Femur (tissue), 1 donor: ENCODE measurements at places on chromosomes 5 and 9.

DNA sequence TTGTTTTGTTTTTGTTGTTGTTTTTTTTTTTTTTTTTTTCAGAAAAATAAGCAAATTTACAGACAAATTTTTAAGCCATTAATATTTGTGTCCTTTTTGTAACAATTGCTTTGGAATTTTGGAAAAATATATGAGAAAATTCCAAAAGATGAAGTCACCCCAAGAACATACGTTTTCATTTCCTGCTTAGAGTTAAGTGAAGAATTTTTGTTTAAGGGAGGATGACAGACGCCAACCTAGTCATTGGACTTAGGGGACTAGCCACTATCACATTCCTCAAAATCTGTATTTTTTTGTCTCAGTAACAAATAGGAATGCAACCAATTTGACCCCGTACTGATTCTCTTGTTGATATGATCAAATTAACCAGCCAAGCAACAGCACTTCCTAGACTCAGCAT lies 433.9 kb upstream of the SLC30A5 start:
- no peak for DNase-seq

DNA sequence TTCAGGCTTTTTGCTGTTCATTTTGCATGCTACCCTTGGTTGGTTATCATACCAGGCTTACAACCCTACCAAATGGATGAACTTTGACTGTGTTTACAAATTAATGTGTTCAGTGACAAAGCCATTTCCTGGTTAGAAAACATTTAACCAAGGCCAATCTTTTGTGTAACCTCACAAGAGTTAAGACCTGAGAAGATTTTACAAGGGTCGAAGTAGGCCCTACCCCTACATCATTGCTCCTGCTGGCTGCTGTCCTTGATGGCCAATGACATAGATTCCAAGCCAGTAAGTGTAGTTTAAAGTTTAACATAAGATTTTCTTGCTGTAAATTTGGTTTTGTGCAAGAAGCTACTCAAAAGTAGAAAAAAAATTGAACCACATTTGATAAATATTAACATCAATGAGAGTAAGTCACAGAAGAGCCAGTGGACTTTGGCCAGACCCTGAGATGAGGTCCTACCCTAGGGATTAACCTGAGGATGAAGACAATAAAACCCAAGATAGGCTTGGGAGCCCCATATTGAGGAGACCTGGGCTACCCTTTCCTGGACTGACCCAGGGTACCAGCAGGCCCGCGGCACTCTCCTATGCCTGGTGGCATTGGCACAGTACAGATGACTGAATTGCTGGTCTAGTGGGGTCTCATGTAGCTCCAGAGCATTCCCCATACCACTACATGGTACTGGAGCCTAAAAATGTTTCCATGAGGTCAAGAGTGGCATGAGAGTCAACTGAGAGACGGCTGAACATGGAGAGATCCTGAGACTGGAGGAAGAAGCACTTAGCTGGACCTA lies 8.3 kb downstream of the C1QTNF3 start:
- no peak for DNase-seq

DNA sequence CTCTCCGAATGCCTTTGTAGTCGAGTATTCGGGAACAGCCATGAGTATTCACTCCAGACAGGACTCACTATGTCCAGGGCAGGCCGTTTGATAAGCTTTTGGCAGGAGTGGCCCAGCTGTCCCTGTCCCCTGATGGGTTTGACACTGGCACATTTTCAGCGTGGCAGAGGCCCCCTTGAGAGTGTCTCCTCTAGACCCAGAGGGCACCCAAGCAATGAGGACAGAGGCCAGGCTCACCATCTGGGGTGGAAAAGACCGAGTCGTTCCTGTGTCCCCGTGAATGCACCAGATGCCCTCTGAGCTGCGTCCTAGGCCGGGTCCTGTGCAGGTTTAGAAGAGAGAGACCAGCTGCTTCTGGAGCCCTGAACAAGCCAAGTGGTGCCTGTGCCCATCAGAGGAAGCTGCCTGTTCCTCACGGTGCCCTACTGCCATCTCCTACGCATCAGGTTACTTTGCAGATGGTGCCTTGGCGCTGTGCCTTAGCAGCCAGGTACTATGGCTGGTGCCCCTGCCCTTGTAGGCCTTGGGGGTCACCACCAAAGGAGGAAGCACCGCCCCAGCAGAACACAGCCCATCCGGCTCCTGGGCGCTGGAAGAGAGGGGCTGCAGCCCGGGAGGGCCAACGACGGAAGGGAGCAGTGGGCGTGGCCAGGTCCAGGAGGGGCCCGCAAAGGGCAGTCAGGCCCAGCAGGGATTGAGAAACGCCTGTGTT lies 42.4 kb downstream of the LRSAM1 start:
- DNase-seq = no peak

GRCh38 chr5:170533383-170533782 lies 29.6 kb downstream of the KCNIP1 start:
- no peak for DNase-seq

GRCh38 chr5:17761326-17761725 lies 127.1 kb downstream of the TAF11L14 start:
- DNase-seq = no peak

DNA sequence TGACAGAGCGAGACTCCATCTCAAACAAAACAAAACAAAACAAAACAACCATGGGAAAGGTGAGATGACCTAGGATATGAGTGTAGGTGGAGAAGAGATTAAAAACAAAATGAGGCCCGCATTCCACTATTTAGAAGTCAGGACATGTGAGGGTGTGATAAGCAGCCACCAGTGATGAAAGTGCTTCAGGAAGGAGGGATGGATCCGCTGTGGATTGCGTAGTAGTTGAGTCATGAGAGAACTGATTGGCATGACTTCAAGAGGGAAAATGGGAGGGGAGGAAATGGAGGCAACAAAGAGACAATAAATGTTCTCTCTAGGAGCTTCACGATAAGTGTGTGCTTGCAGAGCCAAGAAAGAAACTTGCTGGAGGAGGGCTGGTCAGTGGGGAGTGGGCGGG lies 367.6 kb downstream of the ARL15 start:
- peak; percentile 46 for DNase-seq

DNA sequence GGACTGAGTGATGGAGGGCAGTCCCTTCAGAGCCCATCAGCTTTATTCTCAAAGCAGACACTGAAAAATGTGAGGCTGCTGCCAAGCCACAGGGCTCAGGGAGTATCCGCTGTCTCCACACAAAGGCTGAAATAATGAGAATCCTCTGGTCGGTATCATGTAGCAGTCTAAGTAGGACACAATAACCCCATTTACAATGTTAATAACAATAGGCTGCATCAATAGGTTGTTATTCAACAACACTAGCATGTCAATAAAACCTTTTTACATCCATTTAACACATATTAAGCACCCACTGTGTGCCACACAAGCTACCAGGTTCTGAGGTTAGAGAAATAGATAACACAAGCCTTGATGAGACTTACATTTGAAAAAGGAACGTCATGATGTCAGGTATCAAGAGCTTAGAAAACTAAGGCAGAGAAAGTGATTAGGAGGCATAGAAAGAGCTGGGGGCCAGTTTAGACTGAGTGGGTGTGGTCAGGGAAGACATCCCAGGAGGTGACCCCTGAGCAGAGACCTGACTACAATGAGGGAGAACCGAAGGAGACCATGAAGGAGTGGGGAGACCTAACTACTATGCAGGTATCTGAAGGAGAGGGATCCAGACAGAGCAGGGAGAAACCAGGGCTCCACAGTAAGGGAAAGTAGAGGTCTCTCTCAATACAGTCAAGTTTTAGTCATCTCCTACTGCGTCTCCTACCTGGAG lies 140.1 kb upstream of the GRIA1 start:
- peak; percentile 41 for DNase-seq

DNA sequence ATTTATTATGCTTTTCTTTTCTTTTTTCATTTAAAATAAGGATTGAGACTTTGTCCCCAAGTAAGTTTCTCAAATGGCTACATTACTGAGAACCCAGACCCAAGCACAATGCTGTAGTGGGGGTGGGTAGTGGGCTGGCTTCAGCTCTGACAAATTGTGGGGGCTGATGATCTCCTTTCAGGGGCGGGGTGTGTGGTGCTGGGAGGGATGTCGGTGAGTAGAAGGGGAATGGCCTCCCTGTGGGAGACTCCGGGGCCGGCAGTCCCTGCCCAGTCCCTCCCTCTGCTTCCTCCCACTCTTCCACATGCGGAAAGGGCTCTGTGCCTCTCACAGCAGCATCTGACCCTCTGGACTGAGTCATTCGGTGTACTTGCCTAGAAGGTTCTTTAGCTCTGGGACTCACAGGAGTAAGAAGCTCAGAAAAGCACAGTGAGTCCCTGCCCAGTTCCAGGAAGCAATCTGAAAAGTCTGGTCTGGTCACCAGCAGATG lies 14.3 kb downstream of the CD180 start:
- peak; percentile 60 for DNase-seq

DNA sequence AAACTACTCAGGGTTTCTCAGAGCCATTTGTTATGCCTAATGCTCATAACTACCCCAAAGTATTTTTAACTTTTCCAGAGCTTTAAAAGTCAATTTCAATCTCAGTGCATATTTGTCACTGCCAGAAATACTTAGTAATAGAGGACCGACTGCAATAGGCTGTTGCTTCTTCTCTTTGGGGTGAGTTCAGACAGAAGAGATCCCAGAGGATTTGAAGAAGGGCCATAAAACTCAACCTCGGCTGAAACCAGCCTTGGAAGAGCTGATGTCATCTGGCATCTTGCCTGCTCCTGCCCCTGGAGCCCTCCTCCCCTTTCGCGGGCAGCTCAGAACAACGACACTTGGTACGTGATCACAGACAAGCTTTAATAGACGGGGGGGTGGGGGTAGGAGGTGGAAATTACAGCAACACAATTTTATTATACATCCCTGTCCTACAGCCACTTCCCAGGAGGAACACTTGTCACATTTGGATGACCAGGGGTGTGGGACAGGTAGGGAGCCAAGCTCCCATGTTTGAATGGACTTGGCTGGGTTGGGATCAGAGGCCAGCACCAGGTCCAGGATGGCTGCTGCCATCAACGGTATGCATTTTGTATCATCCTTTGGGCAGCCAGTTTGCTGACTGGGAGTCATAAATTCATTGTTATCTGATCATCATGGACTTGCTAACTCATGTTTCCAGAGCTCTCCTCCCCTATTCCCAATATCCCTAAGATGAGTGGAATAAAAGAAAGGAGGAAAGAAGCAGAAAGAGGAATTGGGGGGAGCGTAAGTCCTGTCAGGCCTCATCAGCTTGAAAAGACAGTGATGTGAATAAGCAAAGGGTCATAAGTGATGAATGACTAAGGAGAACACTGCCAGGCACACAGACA lies 186.6 kb upstream of the PANK3 start:
- peak; percentile 69 for DNase-seq

- no peak for DNase-seq
These were observed 70.5 kb downstream of the ZNF618 start for GRCh38 chr9:113946496-113947115.

DNA sequence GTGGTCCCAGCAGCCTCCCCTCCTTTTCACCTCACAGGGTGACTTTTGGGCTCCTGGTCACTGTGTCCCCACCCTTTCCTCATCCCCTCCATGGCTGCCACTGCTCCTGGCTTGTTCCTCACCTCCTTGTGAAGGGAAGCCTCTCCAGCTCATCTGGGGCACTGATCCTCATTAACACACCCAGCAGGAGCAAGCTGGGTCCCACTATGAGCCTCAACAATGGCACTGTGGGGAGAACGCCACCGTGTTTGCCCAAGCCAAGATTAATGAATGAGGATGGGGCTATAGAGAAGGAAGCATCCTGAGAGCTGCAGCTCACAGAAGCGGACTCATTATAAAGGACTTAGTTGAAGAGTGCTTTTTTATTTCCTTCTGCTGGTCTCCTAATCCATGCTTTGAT lies 118.4 kb downstream of the MARCHF11 start:
- DNase-seq = no peak

GRCh38 chr5:140106101-140106500 lies 7.8 kb upstream of the PURA start:
- DNase-seq = no peak

DNA sequence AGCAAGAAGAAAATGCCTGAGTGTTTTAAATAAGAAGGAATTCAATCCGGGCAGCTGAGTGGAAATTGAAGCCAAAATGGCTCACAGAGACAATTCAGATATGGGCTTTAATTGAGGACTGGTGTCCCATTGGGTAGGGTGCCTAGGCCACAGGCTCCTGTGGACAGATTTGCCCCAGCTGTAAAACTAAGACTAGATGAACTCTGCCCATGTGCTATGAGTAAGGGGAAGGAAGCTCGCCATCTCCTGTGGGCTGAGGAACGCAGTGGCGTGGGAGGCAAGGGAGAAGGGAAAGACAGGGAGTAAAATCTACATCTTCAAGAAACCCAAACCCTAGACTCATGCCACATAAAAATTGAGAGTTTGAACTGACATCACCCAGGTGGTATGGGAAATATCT lies 66.1 kb downstream of the KLHL3 start:
- DNase-seq = no peak

DNA sequence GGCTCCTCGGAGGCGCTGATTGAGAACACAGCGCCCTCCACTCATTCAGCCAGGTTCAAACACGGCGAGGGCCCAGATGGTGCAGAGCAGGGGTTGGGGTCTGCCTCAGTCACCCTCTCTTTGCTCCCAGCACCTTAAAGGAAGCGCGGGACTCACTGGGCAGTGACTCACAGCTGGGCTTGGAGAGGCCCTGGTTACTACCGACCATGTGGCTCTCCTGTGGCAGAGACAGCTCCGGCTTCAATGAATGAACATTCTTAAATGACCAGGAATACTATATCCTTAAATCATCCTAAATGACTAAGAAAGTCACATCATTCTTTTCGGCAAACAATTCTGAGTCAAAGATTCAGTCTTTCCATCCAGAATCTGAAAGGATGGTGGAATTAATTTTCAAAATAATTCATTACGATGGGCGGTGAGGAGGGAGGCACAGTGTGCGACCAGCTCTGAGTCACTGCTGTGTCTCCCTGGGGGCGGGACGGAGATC lies 1.6 kb upstream of the INPP5E start:
- DNase-seq = no peak

DNA sequence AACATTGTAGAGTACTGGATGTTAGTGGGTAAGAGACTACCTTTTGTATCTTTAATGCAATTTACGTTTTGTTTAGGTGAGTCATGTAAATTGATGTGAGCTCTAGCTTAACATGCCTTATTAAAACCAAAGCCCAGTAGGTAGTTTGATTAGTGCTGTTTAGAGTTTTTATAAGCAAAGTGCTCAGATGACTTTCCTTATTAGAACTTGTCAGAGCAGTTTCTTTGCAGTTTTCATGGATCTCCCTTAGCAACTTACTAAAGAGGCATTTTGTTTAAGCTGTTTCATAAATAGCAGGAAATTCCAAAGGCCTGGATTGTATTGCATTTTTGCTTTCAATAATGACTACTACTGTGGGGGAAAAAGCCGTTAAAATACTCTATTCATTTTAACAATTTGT lies 14.5 kb downstream of the ZSWIM6 start:
- DNase-seq = no peak

DNA sequence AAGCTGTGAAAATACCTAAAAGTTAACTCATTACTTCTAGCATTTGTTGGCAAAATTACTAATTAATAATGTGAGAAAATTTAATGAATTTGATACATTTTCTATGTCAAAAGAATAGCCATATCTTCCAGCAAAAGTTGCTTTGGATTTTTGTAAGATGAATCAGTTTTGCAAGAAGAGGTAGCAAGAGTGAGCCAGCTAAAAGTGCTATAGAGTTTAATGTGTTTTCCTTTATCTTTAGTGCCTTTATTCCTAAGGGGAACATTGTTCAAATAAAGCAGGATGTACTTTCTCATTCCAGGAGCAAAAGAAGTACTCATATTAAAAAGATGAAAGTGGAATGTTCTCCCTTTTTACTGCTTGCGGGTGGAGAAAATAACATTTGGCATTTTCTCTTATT lies 622.2 kb downstream of the ANXA1 start:
- DNase-seq = no peak

GRCh38 chr9:36940500-36940853 lies 93.6 kb downstream of the PAX5 start:
- DNase-seq = no peak

GRCh38 chr9:68551191-68551590 lies 10.5 kb upstream of the TMEM252 start:
- no peak for DNase-seq
